ENCODE measurements at places on chromosomes 11 and 22. TPM values are rescaled to one million over a fixed set of nuclear protein-coding genes. Genes with fewer than 3 reads are reported as not detected.

- no peak for DNase-seq
Observed at GRCh38 chr22:31537019-31537535, 40.7 kb downstream of the SFI1 start.

GRCh38 chr11:40295466-40295865 lies 1164.0 kb downstream of the LRRC4C start:
- DNase-seq: no peak

DNA sequence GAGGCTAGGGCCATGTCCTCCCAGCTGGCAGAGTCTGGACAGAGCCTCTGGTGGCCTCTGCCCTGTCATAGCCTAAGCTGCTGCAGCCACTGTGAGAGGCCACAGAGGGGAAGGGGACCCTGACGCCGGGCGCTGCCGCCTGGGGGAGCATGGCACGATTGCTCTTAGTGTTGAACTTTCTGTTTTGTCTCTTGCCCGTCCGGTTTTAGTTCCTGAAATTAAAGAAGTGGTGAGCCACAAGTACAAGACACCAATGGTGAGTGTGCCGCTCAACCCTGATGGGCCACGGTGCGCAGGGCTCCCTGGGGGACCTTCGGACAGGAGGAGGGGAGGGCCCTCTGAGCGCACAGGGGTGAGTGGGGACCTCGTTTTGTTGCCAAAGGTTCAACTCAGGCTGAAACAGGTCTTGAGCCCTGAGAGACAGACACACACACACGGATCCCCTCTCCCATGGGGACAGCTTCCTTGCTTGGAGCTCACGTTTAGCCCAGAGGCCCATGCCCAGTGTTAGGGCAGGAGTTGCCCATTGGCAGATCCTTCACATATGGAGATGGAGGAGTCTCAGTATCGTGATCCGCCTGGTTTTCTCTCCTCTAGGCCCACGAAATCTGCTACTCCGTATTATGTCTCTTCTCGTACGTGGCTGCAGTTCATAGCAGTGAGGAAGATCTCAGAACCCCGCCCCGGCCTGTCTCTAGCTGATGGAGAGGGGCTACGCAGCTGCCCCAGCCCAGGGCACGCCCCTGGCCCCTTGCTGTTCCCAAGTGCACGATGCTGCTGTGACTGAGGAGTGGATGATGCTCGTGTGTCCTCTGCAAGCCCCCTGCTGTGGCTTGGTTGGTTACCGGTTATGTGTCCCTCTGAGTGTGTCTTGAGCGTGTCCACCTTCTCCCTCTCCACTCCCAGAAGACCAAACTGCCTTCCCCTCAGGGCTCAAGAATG lies 23.8 kb downstream of the MYBPC3 start:
- DNase-seq: no peak

- no peak for DNase-seq
Observed at GRCh38 chr11:100761841-100762240, 74.8 kb downstream of the ARHGAP42 start.

GRCh38 chr11:83480251-83480650 lies 194.1 kb upstream of the CCDC90B start:
- DNase-seq: no peak

DNA sequence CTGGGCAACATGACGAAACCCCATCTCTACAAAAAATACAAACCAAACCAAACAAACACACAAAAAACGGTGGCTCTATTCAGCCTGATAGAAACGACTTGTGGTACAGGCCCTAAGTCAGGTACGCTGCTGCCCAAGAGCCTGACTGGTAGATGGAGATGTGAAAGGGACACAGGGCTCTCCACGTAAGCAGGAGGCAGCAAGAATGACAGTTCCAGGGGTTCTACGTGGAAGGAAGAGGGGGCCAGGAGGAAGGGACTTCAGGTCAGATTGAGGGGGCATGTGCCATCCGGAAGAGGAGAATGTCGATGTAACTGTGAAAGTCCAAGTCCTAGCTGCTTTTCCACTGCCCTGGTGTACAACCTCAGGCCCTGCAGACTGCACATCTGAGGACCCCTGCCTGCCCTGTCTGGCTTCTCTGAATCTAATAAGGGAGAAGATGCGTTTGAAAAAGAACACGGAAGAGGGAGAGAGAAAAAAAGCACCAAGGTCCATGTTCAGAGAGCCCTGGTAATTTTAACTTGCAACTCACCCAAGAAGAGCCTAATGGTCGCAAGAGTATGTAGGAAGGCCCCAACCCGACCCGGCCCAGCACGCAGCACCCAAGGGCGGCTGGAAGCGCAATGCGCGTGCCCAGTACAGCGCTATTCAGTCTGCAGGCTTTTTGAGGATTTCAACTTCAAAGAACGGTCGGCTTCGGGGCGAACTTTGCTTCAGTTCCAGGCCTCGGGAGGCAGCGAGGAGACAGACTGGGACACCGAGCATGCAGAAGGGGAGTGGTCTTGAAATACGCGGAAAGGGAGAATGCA lies 909 bp upstream of the ZNRD2 start:
- DNase-seq: no peak

GRCh38 chr22:42708417-42708816 lies 12.3 kb downstream of the A4GALT start:
- no peak for DNase-seq

- no peak for DNase-seq
Observed at GRCh38 chr11:84316866-84317555, 1030.8 kb upstream of the CCDC90B start.

- no peak for DNase-seq
Observed at GRCh38 chr11:45450189-45450588, 164.0 kb upstream of the SYT13 start.

GRCh38 chr11:61498767-61499341 lies 9.7 kb upstream of the LRRC10B start:
- no peak for DNase-seq

DNA sequence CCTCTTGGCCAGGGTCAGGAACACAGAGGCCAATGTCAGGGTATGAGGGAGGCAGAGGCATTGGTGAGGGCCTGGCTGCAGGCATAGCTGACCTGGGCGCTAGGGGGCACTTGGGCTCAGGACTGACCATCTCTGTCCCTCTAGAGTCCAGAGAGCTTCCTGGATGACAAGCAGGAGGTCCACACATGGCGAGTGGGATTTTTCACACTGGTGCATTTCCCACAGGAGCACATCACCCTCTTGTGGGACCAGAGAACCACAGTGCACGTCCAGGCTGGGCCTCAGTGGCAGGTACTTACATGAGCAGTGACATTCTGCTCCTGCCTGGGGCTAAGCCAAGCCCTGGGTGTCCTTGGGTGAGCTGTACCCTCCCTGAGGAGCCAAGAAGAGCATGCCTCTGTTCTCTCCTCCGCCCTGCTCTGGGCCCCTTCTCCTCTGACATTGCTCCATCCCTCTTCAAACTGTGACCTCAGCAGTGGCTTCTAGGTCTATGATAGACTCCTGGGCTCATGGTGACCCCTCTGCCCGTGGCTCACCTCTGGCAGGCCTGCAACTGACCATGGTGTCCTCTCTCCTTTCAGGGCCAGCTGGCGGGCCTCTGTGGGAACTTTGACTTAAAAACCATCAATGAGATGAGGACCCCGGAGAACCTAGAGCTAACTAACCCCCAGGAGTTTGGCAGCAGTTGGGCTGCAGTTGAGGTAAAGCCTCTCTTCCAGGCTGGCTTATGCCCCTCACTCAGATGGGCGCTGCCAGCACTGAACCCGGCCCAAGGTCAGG lies 46.6 kb downstream of the OTOG start:
- DNase-seq: peak; percentile 33

DNA sequence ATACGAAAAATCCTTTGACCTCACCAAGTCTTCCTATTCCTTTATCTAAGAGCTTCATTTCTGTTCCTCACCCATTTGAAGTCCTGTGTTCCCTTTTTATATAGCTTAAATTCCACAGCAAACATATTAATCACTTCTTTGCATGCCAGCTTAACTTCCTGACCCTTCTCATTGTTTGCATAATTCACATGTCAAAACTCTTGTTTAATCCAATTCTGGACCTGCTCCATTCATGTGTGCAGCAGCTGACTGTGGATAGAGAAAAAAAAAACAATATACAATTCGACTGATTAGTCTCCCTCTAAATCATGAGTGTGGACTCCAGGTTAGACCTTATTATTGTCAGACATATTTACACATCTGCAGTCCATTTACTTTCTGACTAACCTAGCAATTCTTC lies 991.2 kb upstream of the TENM4 start:
- no peak for DNase-seq

DNA sequence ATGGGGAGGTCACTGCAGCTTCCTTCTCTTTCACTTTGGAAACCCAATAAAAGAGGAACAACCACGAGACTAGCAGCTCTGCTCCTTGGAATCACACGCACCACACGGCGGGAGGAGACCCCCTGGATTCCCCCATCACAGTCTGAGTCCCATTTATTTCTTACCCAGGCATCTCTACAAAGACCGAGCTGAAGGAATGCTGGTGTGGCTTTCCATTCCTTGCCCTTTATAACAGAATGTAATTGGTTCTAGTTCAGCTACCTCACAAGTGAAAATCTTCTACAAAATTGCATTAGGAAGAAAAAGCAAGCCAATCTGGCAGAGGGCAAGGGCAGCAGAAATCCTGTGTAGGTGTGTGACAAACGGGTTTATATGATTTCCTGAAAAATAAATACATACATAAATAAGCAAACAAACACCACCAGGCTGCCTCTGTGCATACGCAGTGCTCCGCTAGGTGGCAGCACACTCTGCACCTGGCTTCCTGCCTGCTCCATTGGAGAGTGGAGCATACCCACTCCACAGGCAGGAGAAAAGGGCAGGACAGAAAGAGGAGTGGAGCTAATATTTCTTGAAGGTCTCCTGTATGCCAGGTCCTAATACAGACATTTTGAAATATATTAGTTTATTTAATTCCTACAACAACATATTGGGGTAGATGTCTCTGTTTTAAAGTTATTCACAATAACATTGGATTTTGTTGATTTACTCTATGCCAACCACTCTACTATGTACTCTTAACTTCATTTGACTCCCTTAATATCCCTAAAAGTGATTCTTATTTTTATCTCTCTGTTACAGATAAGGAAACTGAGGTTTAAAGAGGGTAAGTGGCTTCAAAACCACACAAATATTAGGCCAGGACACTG lies 673.1 kb downstream of the KCNA4 start:
- DNase-seq: peak; percentile 63

DNA sequence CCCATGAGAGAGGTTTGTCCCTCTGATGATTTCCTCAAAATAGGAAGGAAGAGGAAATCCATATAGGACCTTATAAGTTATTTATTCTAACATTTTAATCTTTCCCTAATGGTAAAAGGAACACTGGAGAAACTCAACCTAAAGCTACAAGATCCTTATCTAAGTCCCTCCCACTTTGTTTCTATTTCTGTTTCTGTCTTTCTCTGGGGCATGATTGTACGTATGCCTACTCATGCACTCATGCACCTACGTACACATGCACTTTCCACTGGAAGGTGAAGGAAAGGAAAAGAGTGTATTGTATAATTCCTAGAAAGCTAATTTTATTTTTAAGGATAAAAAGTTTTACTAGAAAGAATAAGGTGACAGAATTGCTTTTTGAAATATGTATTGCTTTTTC lies 125.0 kb downstream of the RAB38 start:
- no peak for DNase-seq

GRCh38 chr11:102367364-102367763 lies 20.4 kb downstream of the BIRC2 start:
- no peak for DNase-seq

DNA sequence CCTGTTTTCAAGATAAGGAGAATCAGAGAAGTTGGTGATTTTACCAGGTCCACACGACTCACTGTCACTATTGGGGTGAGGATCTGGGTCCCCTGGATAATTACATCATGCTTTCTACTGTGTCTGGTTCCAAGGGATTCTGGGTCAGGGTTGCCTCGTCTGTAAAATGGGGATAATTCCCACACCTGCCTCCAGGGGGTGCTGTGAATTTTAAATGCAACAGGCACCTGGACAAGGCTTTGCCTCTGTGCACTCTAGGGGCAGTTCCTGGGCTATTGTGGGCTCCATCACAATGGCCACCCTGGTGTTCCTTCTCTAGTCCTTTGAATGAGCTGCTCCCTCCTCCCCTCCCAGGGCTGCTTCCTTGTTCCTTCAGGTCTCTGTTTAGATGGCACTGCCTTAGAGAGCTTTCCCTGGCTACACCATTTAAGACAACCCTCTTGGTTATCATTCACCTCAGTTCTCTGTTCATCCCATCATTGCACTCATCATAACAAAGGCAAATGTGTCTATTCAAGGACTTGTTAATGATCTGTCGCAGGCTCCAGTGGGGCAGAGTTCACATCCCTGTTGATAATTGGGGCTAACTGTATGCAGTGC lies 178.6 kb downstream of the MIAT start:
- DNase-seq: no peak

DNA sequence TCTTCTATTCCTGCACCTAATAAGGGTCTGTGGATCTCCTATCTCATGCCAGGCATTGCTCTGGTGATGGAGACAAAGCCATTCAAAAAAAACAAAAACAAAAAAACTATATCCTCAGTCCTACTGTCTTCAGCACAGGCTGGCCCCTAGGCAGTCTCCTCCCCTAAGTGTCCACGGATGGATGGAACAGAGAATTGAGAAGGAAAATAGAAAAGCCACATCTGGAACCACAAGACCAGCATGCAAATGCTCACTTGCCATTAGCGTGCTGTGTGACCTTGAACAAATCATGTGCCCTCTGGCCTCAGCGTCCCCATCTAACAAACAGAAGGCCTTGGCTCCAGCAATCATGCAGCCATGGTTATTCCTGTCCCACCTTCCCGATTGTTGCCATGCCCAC lies 32.7 kb upstream of the CD82 start:
- DNase-seq: no peak

- DNase-seq: no peak
Observed at GRCh38 chr22:49724030-49724892, 103.4 kb downstream of the BRD1 start.

DNA sequence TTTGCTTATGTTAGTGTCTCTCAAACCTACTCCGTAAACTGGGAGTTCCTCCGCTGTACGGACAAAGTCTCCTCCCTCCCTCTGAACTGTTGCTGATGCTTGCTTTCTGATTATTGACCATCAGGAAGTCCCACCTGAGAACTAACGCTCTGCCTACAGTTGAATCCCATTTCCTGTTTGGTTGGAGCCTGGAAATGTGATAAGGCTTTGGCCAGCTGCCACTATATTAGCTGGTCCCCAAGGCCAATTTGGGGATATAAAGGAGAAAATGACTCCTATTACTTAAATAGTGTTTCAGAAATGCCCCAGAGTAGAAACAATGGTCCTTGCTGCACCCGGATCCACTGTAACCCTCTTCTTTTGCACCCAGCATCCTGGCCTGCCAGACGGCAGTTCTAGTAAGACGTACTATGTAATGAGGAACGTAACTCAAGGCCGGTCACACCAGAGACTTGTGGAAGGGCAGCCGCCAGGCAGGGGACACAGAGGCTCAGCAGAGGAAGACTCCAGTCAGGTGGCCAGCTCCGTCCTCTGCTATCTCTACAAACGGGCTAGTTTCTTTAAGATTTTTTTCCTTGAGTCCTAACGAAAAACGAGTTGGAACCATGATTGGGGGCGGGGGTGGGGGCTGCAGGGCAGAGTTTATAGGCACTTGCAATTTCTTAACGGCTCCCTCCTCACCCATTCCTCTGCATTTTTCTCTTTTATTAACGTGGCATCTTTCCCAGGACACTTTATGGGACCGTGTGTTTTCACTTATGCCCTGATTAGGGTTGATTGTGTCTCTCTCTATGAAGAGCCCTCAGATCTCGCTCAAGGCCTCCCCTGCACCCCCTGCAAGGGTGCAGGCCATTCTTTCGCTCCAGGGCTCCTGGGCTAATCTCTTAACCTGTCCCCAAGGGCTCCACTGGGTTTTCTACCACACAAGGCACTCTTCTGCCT lies 72.8 kb upstream of the CDON start:
- DNase-seq: no peak

Gene OR4A47
- total RNA-seq: not detected

Gene GRAP2
- 7.5 TPM for total RNA-seq

Gene APOA5
- not detected for total RNA-seq

Gene FREY1
- not detected for total RNA-seq

Gene ACAD8
- total RNA-seq: 24.2 TPM

Data from sciatic nerve (tissue), 2 donors.